ENCODE measurements at places on chromosomes 2 and 18.

- DNase-seq, result no peak
Measured at GRCh38 chr2:230991598-230991997, 4.3 kb upstream of the SPATA3 start.

DNA sequence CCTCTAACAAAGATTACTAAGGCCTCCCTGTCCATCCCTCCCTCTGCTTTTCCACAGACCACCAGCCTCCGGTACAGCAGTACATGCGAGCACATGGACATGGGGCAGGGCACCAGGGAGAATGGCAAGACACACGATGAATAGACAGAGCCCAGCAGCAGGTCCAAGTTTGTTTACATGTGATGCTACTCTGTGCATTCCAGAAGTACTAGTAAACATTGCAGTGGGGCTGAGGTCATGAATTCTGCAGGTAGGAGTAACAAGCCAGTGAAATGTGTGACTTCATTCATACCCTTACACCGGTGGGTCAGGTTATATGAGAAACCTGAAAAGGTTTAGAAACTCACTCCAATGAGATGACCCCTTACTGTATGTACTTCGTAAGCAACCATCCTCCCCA, 205.7 kb downstream of the BCL11A start:
- no peak for DNase-seq

- no peak for DNase-seq
Measured at GRCh38 chr2:225177098-225177497, 134.8 kb upstream of the DOCK10 start.

DNA sequence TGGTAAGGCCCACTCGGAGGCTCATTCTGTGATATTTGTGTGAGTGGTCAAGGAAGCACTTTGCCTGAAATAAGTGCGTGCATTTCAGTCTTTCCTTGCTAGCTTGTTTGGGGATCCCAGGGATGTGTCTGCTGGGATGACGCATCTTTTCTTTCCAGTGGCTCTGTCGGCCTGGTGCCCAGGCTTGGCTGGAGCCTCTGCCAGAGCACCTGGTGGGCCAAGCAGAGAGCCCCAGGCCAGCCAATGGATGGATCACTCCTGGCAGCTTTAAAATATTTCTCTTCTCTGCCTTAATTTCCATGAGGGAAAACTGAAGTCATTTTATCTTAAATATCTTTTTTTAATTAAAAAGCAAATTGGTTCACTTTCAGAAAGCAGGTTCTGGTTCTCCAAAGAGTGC, 501.8 kb upstream of the HS6ST1 start:
- no peak for DNase-seq

GRCh38 chr2:238512247-238512867, 85.6 kb downstream of the ASB1 start:
- no peak for DNase-seq

DNA sequence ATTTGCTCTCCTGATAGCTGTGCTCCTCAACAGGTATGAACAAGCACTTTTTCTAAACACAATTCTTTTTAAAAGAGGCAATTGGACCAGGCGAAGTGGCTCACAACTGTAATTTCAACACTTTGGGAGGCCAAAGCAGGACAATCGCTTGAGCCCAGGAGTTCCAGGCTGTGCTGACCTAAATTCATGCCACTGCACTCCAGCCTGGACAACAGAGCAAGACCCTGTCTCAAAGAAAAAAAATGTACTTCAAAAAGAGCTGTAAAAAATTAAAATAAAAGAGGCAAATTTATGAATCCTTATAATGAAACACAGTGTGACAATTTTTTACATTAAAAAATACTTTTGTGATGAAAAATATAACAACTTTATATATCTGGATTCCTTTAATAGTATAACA, 1.8 kb upstream of the FAM124B start:
- DNase-seq, result no peak
